Stimulated activated CD4-positive, alpha-beta T cell treated with anti-CD3 and anti-CD28 coated beads, Interleukin-15, amount 100 ng/mL, for 1 hour (primary cell): ENCODE measurements at places on chromosomes 5 and 9.

GRCh38 chr5:95664204-95664786 is 17.7 kb downstream of the RFESD start:
- DNase-seq, result no peak

DNA sequence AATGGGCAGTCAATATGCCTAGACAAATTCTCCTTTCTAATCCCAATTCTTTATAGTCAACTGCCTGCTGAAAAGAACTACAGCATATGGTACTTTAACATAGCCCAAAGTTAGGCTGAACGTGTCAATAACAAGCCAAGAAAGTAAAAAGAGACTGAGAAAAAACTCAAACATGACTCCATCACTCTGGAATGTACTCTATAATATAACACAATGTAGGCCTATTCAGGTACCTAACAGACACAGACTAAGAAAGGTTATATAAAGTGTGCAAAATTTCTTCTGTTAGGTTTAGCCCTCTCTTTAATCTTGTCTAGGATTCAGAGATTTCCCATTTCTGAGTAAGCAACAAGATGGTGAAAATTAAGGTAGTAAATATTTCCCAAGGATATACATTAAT is 209.7 kb upstream of the PRR16 start:
- no peak for DNase-seq

- DNase-seq, result no peak
Measured at GRCh38 chr5:80964919-80965318, 4.8 kb downstream of the RASGRF2 start.

- no peak for DNase-seq
Measured at GRCh38 chr5:159393854-159394274, 63.6 kb upstream of the IL12B start.

GRCh38 chr5:15267966-15268365 is 232.0 kb upstream of the FBXL7 start:
- DNase-seq, result no peak

DNA sequence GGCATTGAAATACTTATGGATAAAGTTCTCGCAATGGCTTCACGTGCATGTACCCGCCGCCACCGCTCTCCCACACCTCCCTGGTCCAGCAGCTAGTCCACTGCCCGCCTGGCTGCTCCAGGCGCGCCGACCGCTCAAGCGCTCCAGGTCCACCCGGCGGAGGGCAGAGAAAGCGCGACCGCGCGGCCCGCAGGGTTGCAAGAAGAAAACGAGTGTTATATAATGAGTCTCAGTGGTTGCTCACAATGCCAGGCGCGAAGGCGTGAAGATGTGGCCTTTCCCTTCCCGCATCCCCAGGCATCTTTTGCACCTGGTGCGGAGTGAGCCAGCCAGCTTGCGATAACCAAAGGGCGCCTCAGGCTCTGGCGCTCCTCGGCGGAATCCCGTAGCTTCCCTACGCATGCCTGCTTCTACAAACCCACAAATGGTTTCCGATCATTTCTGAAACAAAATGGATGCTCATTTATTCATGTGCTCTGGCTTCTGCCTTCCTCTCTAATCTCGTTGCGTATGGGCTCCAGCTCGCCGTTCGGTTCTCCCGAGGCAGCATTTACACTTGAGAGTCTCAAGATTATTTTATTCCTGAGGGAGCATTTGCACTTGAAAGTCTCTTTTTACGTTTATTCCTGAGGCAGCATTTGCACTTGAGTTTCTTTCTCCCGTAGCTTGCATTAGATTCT is 25.7 kb downstream of the CDKN2A start:
- DNase-seq, result no peak

DNA sequence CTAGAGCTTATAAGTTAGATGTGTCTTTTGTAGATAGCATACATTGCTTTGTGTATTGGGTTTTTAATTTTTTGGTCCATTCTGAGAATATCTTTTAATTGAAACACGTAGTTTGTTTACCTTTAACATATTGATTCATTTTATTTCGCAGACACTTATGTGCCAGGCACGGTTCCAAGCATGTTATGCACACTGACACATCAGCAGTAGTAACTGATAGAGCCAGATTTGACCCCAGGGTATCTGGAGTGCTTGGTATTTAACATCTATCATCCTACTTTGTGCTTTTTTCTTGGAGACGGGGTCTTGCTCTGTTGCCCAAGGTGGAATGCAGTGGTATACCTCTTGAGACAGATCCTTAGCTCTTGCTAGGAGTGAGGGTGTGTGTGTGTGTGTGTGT is 71.9 kb downstream of the USP20 start:
- DNase-seq, result no peak
